ENCODE measurements at places on chromosomes 1 and 21. TPM values are rescaled to one million over a fixed set of nuclear protein-coding genes. Genes with fewer than 3 reads are reported as not detected.

CD1B gene
- total RNA-seq = not detected

LRRC38 gene
- not detected for total RNA-seq

UBE2J2 gene
- total RNA-seq = 19.9 TPM

RNF223 gene
- total RNA-seq = not detected

GBP7 gene
- not detected for total RNA-seq

KCNE2 gene
- total RNA-seq = not detected

SPRR2G gene
- not detected for total RNA-seq

CRYBG2 gene
- not detected for total RNA-seq

KDM5B gene
- total RNA-seq = 56.4 TPM

MYOG gene
- not detected for total RNA-seq

USP48 gene
- 131 TPM for total RNA-seq

C1orf122 gene
- 14.5 TPM for total RNA-seq

SLC45A3 gene
- 1.7 TPM for total RNA-seq

ZNF669 gene
- 9.4 TPM for total RNA-seq

SGIP1 gene
- 2.1 TPM for total RNA-seq

CREB3L4 gene
- total RNA-seq = 3.3 TPM

GBP5 gene
- total RNA-seq = not detected

TRIM33 gene
- total RNA-seq = 37.4 TPM

AGT gene
- total RNA-seq = 1.1 TPM

SLC27A3 gene
- total RNA-seq = 113 TPM

HHAT gene
- 8.5 TPM for total RNA-seq

TNFRSF9 gene
- total RNA-seq = under 0.01 TPM

CATSPER4 gene
- total RNA-seq = not detected

SH2D2A gene
- not detected for total RNA-seq

SYTL1 gene
- total RNA-seq = 0.09 TPM

COL9A2 gene
- total RNA-seq = 7.0 TPM

KRTAP21-2 gene
- total RNA-seq = not detected

KIF17 gene
- total RNA-seq = 3.0 TPM

KRTAP20-4 gene
- not detected for total RNA-seq

FCGR1A gene
- total RNA-seq = not detected

YARS1 gene
- 186 TPM for total RNA-seq

LIN28A gene
- not detected for total RNA-seq

FCRL2 gene
- not detected for total RNA-seq

ATP1A1 gene
- 95.0 TPM for total RNA-seq

C21orf91 gene
- 13.1 TPM for total RNA-seq

MT1HL1 gene
- not detected for total RNA-seq

TCP10L gene
- 0.45 TPM for total RNA-seq

PRR9 gene
- total RNA-seq = not detected

USH2A gene
- under 0.01 TPM for total RNA-seq

ANKRD34A gene
- 0.99 TPM for total RNA-seq

ADGRL2 gene
- total RNA-seq = 104 TPM

OR2T11 gene
- not detected for total RNA-seq

C8A gene
- total RNA-seq = not detected
